ENCODE measurements at places on chromosomes 11 and 22.

- DNase-seq, result no peak
Observed at GRCh38 chr11:69476509-69476961, 4.9 kb upstream of the LINC01488 start.

DNA sequence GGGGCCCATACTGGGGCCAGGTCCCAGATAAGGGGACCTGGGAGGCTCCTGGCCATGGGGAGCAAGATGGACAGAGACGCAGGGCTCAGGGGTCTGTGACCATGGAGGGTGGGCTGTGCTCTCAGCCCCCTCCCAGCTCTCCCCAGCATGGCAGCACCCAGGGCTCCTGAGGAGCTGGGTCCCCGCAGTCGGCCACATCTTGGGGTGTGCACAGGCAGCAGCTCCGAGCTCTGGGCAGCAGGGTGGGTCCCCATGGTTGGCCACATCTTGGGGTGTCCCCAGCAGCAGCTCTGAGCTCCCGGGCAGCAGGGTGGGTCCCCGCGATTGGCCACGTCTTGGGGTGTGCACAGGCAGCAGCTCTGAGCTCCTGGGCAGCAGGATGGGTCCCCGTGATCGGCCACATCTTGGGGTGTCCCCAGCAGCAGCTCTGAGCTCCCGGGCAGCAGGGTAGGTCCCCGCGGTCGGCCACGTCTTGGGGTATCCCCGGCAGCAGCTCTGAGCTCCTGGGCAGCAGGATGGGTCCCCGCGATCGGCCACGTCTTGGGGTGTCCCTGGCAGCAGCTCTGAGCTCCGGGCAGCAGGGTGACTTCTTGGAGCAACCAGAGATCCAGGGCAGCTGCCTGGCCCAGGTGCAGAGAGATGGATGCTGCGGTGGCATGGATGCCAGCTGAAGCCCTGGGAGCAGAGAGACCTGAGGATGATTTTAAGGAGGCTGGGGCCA is 18.3 kb upstream of the MUC5B start:
- no peak for DNase-seq

GRCh38 chr11:86940122-86940777 is 14.9 kb downstream of the FZD4 start:
- DNase-seq, result no peak

- no peak for DNase-seq
Observed at GRCh38 chr22:28884747-28885350, 1.5 kb downstream of the ZNRF3 start.

DNA sequence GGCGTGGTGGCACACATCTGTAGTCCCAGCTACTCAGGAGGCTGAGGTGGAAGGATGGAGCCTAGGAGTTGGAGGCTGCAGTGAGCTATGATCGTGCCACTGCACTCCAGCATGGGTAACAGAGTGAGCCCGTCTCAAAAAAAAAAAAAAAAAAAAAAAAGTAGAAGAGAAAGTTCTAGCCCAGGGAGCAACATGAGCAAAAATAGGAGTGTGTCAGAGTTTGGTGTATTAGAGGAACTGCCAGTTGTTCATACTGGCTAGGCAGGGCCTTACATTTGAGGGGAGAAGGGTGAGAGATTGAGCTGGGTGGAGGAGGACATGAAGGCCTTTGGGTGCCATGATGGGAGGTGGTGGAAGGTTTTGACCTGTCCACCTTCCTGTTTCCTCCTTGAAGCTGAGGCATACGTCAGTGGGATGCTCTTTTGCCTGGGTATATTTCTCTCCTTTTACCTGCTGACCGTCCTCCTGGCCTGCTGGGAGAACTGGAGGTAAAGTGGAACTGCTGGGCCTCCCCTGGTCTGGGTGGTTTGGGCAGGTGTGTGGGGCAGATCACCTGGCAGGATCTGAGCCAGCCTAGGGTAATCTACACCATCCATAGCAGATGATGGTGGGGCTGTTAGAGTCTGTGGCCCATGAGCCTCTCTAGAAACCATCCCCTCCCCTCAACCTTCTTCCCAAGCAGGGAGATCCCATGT is 7.3 kb downstream of the SIDT2 start:
- no peak for DNase-seq

DNA sequence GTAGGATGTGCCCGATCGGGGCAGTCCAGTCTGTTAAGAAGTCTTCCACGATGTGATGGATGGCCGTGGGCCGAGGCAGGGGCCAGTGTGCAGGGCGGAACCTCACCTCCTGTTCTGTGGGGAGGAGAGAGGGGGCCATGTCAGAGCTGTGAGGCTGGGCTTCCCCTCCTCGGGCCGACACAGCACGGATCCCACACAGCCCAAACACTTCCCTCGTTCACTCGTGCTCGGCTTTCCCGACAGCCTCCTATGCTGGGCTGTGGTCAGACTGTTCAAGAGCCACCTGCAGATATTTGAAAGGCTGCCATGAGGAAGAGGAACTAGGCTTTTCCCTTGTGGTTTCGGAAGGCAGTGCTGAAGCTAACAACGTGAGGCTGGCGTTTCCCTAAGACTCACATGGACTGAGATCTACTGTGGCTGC is 12.3 kb upstream of the TXN2 start:
- no peak for DNase-seq

- no peak for DNase-seq
Observed at GRCh38 chr11:97201743-97202612, 812.2 kb downstream of the JRKL start.

- DNase-seq, result no peak
Observed at GRCh38 chr22:50459496-50460140, 15.2 kb downstream of the SBF1 start.

DNA sequence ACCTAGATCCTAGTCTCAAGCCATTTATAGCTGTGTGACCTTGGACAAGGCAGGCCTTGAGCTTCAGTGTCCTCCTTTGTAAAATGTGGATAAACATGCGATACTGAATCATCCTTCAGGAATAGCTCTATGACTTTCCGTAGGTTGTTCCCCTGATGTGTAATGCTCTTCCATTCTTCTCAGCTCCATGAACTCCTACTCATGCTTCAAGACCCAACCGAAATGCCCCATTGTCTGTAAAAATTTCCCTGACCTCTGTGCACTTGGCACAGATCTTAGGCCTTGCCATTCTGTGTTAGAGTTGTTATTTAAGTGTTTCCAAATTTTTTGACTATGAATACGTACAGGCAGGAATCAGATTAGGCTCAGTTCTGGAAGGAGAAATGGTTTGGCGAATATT is 3.3 kb upstream of the BEST1 start:
- DNase-seq, result no peak

- DNase-seq, result no peak
Observed at GRCh38 chr11:131584785-131585592, 214.6 kb downstream of the NTM start.

- DNase-seq, result no peak
Observed at GRCh38 chr11:64834723-64835615, 9.5 kb downstream of the CDC42BPG start.

DNA sequence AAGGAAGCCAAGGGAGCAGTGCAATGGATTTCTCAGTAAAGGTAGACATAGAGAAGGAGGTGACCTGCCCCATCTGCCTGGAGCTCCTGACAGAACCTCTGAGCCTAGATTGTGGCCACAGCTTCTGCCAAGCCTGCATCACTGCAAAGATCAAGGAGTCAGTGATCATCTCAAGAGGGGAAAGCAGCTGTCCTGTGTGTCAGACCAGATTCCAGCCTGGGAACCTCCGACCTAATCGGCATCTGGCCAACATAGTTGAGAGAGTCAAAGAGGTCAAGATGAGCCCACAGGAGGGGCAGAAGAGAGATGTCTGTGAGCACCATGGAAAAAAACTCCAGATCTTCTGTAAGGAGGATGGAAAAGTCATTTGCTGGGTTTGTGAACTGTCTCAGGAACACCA is 6.6 kb downstream of the TRIM22 start:
- no peak for DNase-seq

Data from COR-L47 (cell line).